Hematopoietic multipotent progenitor cell treated with erythropoietin and hydrocortisone succinate and interleukin-3 and kit ligand, for 17 days (in vitro differentiated cells): ENCODE measurements at places on chromosomes 16 and 17.

- no peak for DNase-seq
Measured at GRCh38 chr16:18782697-18783429, 7.3 kb downstream of the RPS15A start.

DNA sequence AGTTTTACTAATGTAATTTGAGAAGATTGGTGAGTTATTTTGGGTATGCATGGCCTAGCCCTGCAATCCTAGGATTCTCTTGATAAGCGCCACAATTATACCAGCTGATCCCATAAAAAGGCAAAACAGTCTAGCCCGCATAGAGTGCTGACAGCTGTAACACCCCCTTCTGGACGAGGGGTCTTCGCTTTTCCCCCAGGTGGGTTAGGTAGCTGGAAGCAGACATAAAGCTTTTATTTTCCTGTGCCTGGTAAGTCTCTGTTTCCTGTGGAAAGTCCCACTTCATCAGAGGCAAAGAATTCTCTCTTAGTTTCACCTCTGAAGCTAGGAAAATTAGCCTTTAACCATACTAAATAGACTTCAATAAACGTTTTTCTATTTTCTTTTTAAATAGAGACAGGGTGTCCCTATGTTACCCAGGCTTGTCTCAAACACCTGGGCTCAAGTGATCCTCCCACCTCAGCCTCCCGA, 108.3 kb downstream of the YPEL2 start:
- DNase-seq, result no peak

DNA sequence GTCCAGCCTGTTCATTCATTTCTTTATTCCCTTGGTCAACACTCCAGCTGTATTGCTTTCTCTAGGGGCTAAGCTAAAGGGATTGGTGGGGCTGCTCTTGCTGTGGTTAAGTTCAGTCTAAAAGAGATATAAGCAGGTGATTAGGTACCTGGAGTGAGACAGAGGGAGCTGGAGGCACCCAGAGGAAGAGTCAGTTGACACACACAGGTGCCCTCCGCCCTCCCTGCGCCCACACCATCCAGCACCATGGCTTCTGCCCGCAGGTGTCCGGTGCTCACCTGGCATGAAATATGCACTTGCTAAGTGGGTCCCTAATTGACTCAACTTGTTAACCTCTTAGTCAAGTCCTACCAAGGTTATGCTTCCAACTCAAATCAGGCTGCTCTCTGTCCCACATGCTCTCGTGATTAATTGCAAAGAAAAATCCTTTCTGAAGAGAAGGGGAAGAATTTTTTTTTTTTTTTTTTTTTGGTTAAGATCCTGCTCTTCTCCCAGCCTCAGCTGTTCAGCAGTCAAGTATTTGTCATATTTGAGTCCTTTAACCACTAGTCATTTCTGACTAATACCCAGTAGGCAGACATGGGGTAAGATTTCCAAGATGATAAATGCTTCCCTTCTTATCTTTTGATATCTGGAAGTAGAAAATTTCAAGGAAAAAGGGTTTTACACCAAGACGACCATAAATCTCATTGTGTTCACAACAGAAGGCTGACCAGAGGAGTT, 199.8 kb upstream of the WSCD1 start:
- DNase-seq, result no peak

DNA sequence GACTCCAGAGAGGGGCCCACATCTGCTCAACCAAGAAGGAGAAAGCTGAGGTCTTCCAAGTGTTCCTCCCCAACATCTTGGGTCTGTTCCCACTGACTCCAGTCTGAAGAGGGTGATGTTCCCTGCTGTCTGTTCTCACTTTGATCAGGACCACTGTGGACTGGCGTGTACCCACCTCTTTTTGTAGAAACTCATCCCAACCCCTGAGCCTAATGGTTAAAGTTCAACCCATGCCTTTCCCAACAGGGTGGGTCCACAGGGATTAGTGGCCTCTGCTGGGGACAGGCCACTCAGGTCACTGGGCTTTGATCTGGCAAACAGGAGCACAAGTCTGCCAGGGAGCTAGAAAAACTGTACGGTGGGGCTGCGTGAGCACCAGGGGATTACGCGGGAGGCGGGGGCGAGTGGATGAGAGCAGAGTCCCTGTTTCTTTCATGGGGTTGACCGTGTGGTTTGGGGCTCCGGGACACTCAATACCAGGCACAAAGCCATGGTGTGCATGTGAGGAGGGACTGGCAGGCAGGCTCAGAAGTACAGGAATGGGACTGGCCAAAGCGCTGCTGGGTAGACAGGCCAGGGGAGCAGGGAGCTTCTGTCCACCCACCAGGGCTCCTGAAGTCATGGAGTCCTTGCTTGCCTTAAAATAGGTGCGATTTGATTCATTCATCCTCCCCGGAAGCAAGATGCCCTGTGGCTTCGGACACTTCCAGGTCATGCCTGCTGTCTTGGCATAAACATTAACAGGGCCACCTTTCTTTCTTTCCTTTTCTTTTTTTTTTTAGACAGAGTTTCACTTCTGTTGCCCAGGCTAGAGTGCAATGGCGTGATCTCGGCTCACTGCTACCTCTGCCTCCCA, at the start of gene CA5A:
TSS of gene CA5A (minus strand) at position 155 of the 856 bp plus-strand sequence. CDS start at position 76, 79 bp downstream.
- DNase-seq, result no peak

DNA sequence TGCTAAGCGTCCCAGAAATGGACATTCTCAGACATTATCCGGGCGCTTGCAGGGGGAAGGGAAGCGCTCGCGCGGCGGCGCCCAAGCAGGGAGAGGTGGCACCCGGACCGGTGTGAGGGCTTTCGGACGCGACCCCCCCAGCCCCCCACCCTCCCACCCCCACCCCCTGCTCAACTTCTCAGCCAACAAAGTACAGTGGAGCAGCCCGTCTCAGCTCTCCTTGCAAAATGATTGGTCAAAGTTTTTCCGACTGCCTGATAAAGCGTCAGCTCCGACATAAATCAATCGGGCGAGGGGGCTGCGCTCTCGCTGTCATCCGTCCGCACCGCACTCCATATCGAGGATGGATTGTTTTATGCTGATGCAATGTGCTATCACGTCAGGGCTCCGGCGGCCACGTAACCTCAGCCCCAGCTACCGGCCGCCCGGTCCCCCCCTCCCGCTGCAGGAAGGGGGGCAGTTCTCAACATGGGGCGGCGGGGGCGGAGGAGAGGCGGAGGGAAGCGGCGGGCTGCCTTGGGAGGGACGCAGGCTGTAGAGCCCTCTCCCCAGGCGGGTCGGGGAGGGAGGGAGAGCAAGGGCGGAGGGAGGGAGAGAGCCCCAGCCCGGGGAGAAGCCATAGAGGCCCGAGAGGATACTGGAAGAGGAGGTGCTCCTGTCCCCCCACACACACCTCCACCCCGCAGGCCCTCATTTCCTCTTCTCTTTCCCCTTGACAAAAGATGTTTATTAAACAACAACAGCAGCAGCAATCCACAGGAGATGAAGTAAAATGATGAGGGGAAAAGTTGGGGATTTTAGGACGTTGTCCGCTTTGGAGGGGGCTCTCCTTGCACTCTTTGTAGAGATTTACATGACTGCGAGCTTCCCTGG, at the start of gene HOXB9:
TSS of gene HOXB9 (minus strand) at position 114 of the 873 bp plus-strand sequence. CDS start at position 25, 89 bp downstream.
- DNase-seq, result no peak
